ENCODE measurements at places on chromosomes 13 and 19. TPM values are rescaled to one million over a fixed set of nuclear protein-coding genes. Genes with fewer than 3 reads are reported as not detected.

Gene FLT3LG
- 1.6 TPM for total RNA-seq

Gene LILRB5
- not detected for total RNA-seq

Gene IZUMO4
- total RNA-seq, result 0.65 TPM

Gene SYT3
- not detected for total RNA-seq

Gene ZNF83
- total RNA-seq, result 40.9 TPM
